Right renal cortex interstitium (tissue), 3 donors: ENCODE measurements at places on chromosomes 16 and 17.

DNA sequence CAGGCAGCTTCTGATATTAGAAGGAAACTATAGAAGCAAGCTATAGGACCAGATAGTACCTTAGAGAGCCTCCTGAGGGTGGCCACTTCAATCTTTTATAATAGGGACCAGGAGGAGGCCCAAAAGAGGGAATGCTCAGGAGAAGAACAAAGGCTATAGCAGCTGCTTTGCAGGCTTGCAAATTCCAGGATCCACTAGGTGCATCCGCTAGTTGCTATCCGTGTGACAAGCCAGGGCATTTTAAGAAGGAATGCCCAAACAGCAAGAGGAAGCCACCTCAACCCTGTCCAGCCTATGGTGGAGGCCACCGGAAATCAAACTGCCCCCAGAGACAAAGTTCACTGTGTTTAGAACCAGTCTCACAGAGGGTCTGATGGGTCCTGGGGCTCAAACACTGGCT, 192.6 kb upstream of the KIF2B start:
- no peak for DNase-seq

DNA sequence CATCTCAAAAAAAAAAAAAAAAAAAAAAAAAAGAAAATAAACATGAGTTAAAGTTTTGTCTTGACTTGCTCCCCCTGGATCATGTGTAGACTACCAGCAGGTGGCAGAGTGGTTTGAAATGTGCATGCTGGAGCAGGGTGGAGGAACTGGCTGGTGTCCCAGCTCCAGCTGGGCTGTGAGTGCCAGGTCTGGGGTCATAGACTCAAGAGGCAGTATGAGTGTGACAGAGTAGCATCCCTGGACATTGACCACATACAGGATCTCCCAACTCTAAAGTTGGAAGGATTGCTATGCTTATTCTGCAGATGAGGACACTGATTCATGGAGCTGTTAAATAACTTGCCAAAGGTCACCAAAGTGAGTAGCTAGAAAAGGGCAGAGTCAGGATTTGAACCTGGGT, 198.0 kb upstream of the MPHOSPH6 start:
- DNase-seq, result no peak

DNA sequence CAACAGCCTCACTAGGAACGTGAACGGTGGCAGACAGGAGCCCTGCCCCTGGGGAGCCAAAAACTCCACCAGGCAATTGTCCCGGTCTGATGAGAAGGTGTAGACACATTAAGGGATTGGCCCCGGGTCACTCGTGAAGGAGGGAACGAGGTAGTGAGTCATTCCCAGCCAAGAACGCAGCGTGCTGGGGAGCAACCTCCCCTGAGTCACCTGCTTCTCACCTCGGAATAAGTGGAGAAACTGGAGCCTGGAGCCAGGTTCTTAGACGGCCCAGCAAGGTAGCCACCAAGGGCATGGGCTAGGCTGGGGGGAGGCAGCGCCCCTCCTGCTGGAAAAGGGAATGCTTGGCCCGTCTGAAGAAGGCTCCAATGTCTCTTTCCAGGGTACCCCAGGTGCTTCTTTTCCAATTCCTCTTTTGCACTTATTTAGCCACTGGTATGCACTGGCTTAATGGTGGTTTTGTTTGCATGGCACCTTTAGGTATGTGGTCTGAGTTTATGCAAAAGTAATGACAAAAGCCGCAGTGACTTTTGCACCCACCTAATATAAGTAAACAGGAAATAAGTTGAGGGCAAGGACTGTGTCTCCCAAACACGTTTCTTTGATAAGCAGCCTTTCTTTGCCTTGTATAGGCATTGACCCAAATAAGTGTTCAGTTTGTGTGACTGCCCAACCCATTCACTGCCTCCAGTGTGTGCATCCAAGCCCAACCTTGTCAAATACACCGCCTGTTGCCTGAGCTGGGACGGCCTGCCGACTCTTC, 1.8 kb upstream of the HELZ start:
- DNase-seq, result no peak

- no peak for DNase-seq
Observed at GRCh38 chr16:759110-759910, 1.2 kb upstream of the MSLN start.

DNA sequence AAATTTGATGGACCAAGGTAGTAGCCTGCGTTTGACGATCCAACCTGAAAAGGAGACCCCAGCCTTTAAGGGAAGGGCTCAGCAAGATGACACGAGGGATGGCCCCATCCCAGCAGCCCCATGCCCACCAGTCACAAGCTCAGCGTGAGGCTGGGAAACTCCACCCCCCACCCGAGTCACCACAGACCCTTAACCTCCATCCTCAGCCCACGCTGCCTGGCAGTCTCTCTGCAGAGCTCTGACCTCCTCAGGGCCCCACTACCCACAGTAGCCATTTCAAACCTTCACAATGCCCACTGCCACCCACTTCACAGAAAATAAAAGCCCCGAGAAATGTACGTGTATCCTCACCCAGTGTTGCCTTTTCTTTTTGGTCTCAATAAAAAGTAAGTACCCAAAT, 18.7 kb downstream of the USP36 start:
- no peak for DNase-seq

DNA sequence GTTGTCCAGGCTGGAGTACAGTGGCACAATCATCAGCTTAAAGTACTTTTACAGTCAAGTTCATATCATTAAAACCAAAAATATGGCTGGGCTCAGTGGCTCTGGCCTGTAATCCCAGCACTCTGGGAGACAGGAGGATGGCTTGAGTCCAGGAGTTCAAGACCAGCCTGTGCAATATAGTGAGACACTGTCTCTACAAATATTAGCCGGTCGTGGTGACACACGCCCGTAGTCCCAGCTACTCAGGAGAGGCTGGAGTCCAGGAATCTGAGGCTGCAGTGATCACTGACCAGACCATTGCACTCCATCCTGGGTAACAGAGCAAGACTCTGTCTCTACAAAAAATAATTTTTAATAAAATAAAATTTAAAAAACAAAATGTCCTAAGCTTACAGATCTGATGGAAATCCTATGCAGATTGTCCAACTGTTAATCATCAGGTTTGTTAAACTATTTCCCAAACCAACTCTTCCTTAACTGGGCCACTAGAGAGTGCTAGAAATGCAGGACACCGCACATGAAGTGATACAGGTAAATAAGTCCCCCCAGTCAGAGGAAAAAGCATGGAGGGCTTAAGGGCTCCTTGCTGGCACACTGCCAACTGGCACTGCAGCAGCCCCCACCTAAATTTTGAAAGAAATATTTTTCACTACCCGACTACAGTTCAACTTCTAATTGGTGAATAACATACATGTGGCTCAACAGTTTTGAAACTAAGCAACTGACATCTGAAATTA, 2.8 kb downstream of the USP22 start:
- DNase-seq, result no peak

- DNase-seq, result no peak
Observed at GRCh38 chr16:67163164-67163998, 1.2 kb upstream of the HSF4 start.

DNA sequence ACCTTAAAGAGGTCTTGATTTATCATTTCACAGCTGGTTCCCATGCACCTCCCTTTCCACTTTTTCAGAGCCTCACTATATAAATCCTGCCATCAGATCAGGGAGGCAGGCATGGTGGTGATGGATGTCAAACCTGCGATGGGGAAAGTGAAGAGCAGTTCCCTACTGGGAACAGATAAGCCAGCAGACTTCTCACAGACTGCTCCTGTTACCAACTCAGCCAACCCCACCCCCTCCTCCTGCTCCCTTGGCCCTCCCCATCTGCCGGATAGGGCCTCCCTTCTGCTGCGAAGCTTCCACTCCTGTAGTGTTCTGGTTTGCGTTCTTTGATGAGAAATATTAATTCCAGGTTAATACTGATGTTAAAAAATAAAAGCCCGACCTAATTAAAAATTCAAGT, 232.1 kb downstream of the STX8 start:
- DNase-seq, result no peak
